Left renal cortex interstitium (tissue), 4 donors: ENCODE measurements at places on chromosomes 2 and 18. TPM values are rescaled to one million over a fixed set of nuclear protein-coding genes. Genes with fewer than 3 reads are reported as not detected.

The ZNF892 gene
- polyA plus RNA-seq, result 3.7 TPM

- no peak for DNase-seq
Measured at GRCh38 chr2:171404719-171405118, 29.1 kb downstream of the METTL8 start.

DNA sequence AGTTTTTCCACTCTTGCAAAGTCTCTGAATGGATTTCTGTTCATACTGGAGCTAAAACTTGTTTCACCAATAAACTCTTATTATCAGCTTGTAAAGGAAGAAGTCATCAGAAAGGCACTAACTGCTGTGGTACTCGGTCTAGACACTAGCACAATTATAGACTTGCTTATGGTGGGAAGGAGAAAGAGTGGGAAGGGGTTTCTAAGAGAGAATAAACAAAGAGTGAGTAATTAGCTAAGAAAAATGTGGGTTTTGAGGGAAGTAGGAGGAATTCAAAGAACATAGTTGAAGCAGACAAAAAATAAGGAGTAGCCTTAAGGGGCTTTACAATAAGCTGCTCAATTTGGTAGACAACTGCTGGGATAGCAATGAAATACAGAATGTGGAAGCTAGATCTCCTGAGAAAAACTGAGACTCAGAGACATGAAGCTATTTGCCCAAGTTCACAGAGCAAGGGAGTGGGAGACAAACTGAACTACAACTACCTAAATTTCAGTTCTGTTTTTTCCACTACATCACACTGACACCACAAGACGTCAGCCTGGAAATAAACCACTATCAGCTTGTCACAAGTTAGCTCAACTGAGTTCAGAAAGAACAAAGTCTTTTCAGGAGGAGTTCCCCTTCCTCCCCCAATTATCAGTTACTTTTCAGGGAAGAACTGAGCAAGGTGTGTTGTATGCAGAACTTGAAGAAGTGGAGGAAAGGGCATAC, 59.7 kb downstream of the MAP4K3 start:
- DNase-seq, result no peak

GRCh38 chr2:68121873-68122679, 35.6 kb upstream of the PNO1 start:
- peak; percentile 82 for DNase-seq

GRCh38 chr2:232280341-232280740, 98.2 kb upstream of the ALPP start:
- DNase-seq, result no peak

GRCh38 chr2:204923957-204924356, 378.7 kb downstream of the PARD3B start:
- DNase-seq, result no peak

DNA sequence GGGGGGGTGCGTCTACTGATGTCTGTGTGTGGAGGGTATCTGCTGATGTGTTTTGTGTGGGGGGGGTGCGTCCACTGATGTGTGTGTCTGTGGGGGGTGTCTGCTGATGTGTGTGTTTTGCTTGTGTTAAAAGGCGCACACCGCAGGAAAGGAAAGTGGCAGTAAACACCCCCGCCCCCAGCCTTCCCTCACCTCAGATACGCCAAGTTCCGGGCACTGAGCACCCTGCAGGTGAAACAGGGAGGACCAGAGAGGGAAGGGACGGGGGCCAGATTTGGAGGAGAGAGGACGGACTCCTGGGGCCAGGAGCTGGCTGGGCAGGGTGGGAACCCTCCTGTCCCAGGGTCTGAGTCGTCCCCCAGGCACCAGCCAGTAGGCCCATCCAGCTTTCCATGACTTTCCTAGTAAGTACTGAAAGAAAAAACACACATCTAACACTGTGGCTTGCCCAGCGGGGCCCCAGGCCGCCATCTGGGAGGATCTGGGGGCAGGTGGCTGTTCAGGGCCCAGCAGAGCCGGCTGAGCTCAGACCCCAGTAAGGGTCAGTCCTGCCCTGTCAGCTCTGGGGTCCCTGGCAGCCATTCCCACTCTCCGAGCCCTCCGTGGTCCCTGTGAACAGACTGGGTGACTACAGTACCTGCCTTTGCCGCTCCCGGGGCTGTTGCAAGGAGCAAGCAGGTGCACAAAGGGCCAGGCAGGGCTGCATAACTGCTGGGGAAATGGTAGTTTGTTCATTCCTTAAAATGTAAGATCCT, 126.9 kb downstream of the NFATC1 start:
- no peak for DNase-seq

DNA sequence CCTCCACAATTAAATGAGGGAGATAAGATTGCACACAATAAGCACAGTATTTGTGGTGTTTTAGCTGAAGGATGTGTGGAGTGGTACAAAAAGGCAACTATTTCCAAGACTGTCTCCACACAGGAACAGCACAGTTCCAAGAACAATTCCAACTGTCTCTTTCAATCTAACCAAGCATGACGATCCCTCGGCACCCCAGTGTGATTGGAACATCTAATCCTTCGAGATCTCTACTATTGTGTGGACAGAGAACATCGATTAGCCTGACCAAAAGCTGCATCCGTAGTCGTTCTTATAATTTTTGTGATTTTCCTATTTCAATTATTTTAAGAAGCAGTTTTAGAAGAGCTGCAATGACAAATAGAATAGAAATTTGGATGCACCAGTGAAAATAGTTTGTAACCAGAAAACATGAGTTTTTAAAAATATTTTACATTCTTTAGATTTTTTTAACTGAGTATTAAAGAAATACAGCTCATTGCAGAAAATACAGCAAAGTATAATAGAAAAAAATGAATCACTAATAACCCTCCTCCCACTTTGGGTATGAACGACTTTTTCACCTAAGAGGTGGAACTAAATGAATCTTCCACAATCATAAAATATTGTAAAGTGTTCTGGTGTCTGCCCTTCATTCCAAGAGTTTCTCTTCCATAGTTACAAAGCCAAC, 76.4 kb upstream of the CABLES1 start:
- DNase-seq, result no peak

The ALPG gene
- 0.05 TPM for polyA plus RNA-seq

DNA sequence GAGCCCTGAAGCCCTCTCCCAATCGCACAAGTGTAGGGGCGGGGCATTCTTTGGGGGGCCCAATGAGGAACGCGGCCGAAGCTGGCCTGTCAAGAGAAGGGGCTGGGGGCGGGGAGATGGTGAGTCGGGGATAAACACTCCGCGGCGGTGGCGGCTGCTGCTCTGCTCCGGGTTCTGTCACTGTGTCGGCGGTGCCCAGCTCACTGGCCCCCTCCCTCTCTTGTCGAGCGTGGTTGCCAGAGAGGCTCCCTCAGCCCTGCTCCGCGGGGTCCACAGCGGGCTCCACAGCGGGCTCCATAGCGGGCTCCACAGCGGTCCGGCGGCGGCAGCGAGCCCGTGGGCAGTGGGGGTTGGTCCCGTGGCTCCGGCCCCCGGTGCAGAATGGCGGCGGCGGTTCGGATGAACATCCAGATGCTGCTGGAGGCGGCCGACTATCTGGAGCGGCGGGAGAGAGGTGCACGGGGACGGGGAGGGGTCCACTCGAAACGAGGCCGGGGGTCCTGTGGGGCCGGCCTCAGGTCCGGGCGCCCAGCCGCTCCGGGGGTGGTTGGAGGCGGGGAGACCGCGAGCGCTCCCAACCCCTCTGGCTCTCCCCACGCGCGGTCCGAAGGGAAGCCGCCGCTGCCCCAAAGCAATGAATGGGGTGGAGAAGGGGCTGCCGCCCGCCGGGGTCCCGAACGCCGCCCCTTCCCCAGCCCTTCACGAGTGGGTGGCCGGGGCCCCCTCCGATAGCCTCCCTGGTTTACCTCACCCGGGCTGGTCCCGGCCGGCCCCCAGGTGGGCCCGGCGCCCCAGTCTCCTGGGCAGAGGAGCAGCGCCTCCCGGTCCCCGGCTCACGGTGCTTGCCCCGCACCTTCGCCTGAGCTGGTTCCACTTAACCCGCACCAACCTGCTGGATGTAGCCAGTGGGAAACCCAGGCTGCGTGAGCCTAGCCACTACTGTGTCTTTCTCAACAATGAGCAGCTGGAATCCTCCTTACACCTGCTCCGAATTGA, at the start of gene MXD1:
Gene MXD1 (plus strand): TSS at position 160 of the 996 bp plus-strand sequence. CDS start 222 bp downstream, at position 382.
- no peak for DNase-seq

DNA sequence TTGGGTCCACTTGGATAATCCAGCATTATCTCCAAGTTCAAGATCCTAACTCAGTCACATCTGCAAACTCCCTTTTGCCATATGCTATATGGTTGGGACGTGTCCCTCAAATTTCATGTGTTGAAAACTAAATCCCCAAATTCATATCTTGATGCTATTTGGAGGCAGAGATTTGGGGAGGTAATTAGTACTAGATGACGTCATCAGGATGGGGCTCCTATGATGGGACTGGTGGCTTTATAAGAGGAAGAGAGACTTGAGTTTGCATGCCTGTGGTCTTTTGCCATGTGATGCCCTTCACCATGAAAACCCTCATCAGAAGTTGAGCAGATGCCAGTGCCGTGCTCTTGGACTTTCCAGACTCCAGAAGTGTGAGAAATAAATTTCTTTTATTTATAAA, 16.8 kb upstream of the SMAD4 start:
- DNase-seq, result no peak

The ABHD3 gene
- 21.3 TPM for polyA plus RNA-seq

- DNase-seq, result no peak
Measured at GRCh38 chr2:53787614-53788289, 908 bp downstream of the ERLEC1 start.

The IMPACT gene
- polyA plus RNA-seq, result 76.4 TPM

DNA sequence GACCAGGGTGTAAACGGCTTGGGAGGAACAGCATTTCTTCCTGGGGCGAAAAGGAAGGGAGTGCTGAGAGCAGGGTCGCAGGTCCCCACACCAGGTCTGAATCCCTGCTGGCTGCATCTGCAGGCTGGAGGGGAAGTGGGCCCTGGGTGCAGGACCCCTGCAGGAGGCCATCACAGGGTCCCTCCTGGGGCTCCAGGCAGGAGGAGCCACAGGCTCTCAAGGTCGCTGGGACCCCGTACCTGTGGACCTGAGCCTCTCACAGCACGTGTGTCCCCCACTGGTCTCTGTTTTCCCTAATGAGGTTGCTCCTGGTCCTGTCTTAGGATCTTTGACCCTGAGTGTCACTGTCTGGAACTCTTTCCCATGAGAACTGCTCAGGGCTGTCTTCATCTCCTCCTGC, 147.8 kb upstream of the ZNF236 start:
- no peak for DNase-seq

DNA sequence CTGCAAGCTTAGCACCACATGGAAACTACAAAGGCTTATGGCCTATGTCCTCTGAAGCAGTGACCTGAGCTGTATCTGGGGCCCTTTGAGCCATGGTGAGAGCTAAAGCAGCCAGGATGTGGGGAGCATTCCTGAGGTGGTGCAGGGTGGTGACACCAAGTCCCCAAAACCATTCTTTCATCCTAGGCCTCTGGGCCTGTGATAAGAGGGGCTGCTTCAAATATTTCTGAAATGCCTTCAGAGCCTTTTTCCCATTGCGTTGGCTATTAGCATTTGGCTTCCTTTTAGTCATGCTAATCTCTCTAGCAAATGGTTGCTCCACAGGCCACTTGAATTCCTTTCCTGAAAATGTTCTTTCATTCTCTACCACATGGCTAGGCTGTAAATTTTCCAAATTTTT, 13.4 kb downstream of the CCDC150 start:
- no peak for DNase-seq

DNA sequence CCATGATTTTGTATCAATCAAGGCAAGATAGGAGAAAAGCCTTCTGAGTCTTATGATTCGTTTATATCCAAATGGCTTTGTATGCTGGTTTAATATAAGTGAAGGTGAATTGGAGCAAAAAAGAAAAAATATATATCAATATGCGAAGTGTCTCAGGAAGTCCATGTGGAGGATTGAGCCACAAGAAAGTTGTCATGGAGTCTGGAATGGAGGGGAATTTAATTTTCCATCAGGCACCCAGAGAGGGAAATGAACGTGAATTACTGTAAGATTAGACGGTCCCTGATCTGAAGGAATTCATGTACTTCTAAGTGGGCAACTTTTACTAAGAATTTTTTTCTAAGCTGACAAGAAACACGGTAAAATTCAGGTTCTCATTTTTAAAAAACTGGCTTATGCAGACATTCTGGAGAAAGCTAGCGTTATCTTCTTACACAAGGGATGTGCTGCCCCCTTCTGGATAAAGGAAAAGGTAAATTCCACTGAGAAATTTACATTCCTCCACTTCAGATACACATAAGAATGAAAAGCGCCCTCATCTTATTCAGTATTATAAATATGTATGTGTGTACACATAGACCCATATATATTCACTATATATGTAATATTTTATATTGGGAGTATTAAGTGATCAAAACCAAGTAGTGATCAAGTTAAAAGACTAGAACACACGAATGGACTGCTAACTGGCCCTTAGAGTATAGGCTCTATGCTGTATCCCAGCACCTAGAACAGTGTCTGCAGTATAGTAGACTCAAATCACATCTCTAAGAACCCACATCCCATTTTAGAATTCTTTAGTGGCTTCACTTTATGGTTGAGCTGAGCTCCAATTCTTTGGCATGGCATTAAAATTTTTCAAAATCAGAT, 289.0 kb upstream of the TFPI start:
- peak; percentile 55 for DNase-seq

The AGXT gene
- 0.08 TPM for polyA plus RNA-seq

GRCh38 chr2:69686813-69687212, 43.3 kb upstream of the AAK1 start:
- no peak for DNase-seq

DNA sequence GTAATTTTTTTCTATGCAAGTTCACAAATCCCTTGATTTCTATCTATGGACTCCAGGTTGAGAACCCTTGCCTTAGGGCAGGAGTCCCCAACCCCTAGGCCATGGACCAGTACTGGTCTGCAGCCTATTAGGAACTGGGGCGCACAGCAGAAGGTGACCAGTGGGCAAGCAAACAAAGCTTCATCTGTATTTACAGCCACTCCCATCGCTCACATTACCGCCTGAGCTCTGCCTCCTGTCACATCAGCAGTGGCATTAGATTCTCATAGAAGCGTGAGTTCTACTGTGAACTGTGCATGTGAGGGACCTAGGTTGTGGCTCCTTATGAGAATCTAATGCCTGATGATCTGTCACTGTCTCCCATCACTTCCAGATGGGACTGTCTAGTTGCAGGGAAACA, 70.2 kb upstream of the SMAD2 start:
- DNase-seq, result no peak

DNA sequence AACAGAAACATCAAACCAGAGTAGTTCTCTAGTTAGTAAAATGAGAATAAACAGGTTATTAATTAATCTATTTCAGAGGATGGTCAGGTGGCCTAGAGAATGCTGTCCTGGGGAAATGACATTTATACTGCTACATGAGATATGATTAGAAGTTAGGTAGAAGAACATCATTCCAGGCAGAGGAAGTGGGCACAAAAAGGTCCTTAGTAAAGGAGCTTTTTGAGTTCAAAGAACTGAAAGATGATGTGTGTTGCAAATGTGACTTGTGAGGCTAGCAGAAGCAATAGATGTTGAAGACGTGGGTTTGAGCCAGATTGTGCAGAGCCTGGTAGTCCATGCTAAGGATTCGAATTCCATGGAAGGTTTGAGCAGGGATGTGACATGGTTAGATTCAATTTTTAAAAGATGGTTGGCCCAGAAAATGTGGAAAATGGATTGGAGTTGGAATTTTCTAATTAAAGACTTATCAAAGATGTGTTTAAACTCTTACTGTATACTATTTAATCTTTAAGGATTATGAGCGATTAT, 34.2 kb downstream of the RAB10 start:
- no peak for DNase-seq

The DYNC1I2 gene
- polyA plus RNA-seq, result 209 TPM

The PTPRN gene
- 0.57 TPM for polyA plus RNA-seq

- DNase-seq, result no peak
Measured at GRCh38 chr2:52818958-52819357, 948.6 kb upstream of the CHAC2 start.

The OR6B2 gene
- polyA plus RNA-seq, result not detected

- no peak for DNase-seq
Measured at GRCh38 chr2:201538025-201538424, 86.5 kb downstream of the STRADB start.

GRCh38 chr18:13377496-13377895, 158.9 kb downstream of the LDLRAD4 start:
- DNase-seq, result no peak

The NFE2L2 gene
- polyA plus RNA-seq, result 147 TPM
